ENCODE measurements at places on chromosomes 2 and 18.

- DNase-seq = no peak
Measured at GRCh38 chr2:68800517-68800916, 65.9 kb downstream of the ARHGAP25 start.

- DNase-seq = no peak
Measured at GRCh38 chr2:177689623-177690022, 297.1 kb downstream of the AGPS start.

GRCh38 chr2:22907330-22907729 lies 477.6 kb upstream of the KLHL29 start:
- no peak for DNase-seq

DNA sequence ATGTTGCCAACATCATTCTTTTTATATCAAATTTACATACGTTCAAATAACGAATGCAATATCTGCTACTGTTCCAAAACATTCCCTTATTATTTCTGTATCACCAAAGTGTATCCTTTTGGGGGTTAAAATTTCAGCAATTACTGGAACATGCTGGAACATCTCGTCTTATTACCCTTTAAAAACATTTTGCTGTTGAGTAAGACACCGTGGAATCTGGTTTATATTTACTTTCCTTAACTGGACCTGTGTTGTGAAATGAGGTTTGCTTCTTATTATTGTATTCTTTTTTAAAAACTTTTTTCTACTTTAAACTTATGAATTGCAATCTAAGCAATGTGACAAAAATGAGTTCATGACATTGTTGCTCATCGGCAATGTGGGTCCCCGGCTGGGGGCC lies 87.4 kb upstream of the PTPRM start:
- DNase-seq = no peak

DNA sequence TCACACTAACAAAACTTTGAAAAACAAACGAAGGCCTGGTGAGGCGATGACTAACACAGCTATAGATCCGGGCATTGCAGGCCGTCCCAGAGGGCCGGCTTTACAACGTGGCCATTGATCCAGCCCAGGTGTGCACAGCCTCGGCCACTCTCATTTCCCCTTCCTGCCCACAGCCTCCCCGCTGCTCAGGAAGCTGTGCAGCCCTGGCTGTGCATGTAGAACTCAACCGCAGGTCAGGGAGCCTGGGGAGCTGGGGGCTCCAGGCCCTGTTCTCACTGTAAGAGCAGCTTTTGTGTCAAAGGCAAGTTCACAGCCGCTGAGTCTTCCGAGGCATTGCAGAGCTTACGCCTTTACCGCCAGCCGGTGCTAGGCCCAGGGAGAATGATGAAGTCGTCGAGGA lies 87.2 kb downstream of the LONRF2 start:
- DNase-seq = no peak

GRCh38 chr2:172013396-172013795 lies 13.6 kb downstream of the METAP1D start:
- DNase-seq = no peak

DNA sequence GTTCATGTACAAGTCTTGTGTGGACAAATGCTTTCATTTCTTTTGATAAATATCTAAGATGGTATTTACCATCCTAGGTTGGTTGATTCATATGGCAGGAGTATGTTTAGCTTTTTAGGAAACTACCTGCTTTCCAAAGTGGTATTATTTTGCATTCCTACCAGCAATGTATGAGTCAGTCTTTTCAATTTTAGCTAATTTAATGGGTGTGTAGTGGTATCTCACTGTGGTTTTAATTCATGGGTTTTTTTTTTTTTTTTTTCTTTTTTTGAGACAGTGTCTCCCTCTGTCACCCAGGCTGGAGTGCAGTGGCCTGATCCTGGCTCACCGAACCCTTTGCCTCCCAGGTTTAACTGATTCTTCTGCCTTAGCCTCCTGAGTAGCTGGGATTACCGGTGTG lies 4.2 kb downstream of the ZNF512 start:
- DNase-seq = peak; percentile 18

GRCh38 chr18:35971661-35972196 lies 750 bp upstream of the RMP24 start:
- no peak for DNase-seq

DNA sequence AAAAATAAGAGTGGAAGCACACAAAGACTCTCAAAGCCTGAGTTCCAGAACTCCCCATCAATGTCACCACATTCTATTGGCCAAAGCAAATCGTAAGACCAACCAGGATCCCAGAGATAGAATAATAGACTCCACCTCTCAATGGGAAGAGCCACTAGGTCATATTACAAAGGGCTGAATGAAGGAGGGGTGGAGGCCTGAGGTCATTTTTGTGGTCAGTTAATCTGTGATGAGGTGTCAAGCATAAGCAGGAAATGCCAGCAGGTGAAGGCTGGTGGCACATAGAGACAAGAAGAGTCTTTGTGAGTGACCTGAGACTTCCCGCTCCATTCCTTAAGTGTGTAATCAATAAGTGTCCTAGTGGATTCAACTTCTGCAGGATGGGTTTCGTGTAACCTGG lies 144.3 kb downstream of the TFCP2L1 start:
- no peak for DNase-seq

DNA sequence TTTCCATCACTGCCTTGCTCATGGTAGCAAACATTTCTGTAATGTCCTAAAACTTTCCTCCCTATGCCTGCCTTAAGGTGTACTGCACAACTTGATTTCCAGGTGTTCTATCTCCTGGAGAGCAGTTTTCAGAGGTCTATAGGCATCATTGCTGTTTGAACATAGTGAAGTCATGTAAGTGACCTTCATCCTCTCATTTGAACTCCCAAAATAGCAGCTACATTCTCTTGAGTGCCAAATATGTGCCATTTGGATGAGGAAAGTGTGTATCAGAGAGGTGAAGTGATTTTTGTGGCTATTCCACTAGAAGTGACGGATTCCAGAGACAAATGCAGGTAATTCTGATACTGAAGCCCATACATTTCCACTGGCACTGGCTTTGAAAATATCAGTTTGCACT lies 3.4 kb downstream of the PPP1R1C start:
- no peak for DNase-seq

DNA sequence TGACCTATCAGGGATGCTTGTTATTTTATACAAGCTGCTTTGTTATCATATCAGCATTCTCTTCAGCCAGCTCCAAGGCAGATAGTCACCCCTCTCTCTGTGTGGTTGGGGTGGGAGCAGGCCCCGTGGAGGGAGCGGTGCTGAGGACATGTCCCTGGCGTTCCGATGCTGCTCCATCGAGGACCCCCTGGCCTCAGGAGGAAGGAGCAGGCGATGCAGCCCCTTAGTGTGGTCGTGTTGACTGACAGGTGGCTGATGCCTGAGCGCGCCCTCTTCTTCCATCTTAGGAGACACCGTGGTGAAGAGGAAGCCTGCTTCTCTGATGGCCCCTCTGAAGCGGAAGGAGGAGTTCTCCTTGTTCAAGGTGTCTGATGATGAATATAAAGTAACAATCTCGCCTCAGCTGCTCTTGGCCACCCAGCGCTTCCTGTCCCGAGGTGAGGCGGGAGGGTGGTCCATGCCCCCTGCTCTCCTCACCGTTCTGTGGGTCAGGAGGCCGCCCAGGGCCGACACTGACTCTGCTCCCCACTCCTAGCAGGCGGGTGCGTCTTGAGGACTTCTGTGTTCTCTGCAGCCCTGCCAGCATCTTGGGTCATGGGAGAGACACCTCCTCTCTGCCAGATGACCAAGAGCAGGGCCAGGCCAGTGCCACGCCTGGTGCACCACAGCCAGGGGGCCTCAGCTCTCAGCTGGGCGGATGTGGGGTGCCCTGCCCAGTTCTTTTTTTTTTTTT lies 10.6 kb downstream of the CNNM3 start:
- no peak for DNase-seq

GRCh38 chr2:26886736-26887135 lies 38.8 kb downstream of the DPYSL5 start:
- no peak for DNase-seq

DNA sequence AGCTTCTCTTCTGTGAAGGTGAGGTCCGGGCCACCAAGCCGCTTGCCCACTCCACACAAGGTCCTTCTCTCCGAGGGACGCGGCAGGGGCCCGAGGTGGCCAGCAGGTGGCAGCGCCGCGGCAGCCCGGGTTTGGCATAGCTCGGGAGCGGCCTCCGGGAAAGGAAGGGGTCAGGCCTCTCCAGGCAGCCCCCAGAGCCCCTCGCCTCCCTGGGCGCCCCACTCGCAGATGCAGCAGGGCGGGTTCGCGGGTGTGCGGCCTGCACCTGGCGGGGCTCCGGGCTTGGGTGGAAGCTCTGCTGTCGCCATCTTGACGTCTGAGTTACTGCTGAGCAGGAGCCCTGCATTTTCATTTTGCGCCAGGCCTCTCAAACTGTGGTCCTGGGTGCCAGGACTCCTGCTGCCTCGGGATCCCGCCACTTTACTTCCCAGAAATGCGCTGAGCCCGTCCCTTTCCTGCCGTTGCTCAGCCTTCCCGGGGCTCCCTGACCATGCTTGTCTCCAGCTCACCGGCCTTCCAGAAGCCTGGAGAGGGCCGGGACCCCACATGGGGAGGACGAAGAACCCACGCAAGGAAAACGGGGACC lies 18.6 kb upstream of the NCL start:
- peak; percentile 82 for DNase-seq

GRCh38 chr2:25421289-25421688 lies 79.6 kb upstream of the DNMT3A start:
- no peak for DNase-seq

DNA sequence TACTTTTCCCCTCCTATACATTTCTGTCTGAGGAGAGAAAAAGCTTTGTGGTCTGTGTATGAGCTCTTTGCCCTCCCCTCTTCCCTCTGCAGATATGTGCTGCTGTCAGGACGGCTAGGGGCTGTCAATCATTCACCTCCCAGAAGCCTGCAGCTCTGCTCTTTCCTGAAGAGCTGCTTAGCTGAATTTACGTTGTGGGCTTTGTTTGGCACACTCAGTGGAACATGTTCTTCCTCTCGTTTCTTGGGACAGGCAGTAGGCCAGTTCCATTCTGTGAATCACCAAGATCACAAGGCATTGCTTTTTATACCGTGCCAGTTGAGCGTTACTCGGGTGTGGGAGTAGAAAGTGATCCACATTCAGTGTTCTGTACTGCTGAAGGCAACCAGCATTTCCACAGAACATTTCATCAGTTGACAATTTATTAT lies 136.7 kb downstream of the LAMA3 start:
- no peak for DNase-seq

- DNase-seq = peak; percentile 28
Measured at GRCh38 chr2:32064021-32064601, 755 bp downstream of the SPAST start.

GRCh38 chr18:76679945-76680344 lies 142.4 kb upstream of the ZNF236 start:
- DNase-seq = no peak

GRCh38 chr2:163467251-163467630 lies 268.6 kb downstream of the FIGN start:
- no peak for DNase-seq

DNA sequence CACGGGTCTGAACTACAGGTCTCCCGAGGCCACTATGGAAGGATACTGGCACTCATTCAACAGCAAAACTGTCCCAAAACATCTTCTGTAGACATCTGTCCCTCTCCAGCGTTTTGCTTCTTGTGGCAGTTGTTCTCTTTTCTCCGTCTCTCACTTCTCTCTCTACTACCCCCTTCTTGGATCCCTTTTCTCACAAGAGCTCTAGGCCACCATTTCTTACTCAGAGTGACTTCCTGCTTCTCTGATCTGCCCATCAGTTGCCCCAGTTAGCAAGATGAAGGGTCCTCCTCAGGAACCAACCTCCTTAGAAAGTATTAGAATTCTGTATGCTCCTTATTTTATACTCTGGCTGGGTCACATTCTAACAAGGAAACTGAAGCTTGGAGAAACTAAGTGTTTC lies 32.6 kb downstream of the BCL2 start:
- DNase-seq = no peak

- DNase-seq = peak; percentile 64
Measured at GRCh38 chr2:46776687-46777327, 138.8 kb downstream of the MCFD2 start.

DNA sequence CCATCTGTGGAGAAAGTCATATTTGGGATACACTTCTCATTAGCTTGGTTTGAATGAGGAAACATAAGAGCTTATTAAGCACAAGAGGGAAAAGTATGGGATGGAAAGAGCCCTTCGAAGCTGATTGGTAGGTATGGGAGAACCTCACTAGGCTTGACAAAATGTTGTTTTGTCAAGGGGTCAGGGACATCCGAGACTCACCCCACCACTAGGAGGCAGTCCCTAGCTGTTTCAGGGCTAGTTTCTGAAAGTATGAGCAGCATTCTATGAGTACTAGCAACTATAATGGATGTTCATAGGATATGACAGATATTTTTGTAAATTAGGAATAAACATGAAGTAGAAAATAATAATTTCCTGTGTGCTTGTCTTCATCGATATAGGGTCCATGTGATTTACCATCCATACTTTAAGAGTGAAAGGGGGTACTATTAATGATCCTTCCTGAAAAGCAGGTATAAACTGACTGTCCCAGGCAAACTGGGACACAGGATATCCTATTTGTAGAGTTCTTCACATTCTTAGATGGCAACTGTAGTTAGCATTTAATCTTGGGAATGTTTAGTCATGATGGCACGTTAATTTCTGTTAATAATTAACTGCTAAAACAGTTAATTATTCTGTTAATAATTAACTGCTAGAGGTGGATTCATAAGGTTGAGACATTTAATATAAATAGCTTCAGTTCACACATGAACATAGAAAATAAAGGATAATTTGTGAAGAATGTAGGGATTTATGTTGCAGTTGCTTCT lies 28.4 kb downstream of the OTX1 start:
- DNase-seq = no peak

DNA sequence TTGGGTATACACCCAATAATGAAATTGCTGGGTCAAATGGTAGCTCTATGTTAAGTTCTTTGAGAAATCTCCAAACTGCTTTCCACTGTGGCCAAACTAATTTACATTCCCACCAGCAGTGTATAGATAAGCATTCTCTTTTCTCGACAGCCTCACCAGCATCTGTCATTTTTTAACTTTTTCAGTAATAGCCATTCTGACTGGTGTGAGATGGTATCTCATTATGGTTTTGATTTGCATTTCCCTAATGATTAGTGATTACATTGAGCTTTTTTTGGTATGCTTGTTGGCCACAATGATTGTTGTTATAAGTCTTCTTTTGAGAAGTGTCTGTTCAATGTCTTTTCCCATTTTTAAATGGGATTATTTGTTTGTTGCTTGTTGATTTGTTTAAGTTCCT lies 50.4 kb upstream of the EPAS1 start:
- no peak for DNase-seq

GRCh38 chr2:22697054-22697788 lies 687.8 kb upstream of the KLHL29 start:
- no peak for DNase-seq
